Muscle of back (tissue), 13 donors: ENCODE measurements at places on chromosomes 12 and 14. TPM values are rescaled to one million over a fixed set of nuclear protein-coding genes. Genes with fewer than 3 reads are reported as not detected.

DNA sequence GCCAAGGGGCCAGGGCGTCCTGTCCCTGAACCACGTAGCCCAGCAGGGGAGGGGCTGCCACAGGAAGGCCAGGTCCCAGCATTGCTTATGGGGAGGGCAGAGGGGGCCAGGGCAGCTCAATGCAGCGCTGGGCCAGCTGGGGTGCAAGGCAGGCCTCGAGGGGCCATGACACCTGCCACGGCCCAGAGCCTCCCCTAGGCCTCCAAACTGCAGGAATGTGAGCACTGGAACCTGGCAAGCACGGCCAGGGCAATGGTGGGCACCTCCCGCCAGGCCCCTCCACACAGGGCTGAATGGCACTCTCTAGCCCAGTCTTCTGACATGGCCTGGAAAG, 32.5 kb upstream of the GPR132 start:
- DNase-seq, result no peak

DNA sequence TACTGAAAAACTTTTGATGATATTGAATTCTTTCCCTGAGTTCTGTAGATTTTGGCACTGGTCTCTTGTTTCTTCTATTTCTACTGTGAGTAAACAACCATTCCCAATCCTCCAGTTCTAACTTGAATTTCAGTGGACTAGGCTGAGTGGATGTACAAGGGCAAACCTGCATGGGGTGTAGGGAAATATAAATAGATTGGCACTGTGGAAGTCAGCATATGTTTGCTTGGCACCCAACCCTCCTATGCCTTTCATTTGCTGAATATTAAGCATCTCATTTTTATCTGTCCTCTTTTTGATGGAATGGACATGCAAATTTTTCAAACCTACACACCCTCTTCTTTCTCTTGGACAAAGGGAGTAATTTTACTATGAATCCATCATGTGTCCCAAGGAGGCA, 828.3 kb downstream of the DIO2 start:
- DNase-seq, result no peak

Gene TMED10
- polyA plus RNA-seq, result 135 TPM

Gene PLEKHG7
- polyA plus RNA-seq, result 0.47 TPM

Gene LRCOL1
- not detected for polyA plus RNA-seq
